ENCODE measurements at places on chromosomes 11 and 22.
A peak's percentile ranks its signal among the peaks of the same experiment; 100 is the strongest.

GRCh38 chr11:95563173-95563572 lies 226.4 kb downstream of the FAM76B start:
- no peaks in the 10 kb centered on the region for H3K27me3 ChIP-seq
- H3K36me3 ChIP-seq: no peaks in the 10 kb centered on the region
- no peaks in the 10 kb centered on the region for H3K4me1 ChIP-seq

GRCh38 chr11:128151338-128151737 lies 436.0 kb downstream of the ETS1 start:
- H3K36me3 ChIP-seq: no peaks in the 10 kb centered on the region
- no peak overlapping the region for H3K27ac ChIP-seq
- 0 out of 2 replicates have a peak, but pooled peaks cover 9% of the 10 kb centered on the region for H3K4me1 ChIP-seq
- no peaks in the 10 kb centered on the region for H3K27me3 ChIP-seq

GRCh38 chr22:35310556-35311550 lies 11.2 kb downstream of the TOM1 start:
- no peak for DNase-seq
- no peak overlapping the region for H3K4me3 ChIP-seq

DNA sequence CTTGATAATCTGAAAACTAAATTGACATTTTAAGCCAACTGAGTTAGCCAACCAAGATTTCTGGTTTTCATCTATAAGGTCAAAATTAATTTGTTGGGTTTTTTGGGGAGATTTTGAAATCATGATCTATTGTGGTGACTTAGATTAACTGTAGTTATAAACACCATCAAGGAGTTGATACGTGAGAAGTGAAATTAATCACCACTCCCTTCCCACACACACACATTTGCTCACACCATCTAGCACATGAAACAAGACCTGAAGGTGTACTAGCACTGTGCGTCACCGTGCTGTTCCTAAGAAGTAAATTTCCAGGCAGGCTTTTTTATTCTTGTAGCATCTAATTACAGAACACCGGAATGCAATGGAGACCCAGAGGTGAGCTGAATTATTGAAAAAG lies 2.1 kb downstream of the OR5B21 start:
- no peak overlapping the region for H3K4me3 ChIP-seq
- no peak overlapping the region for H3K27ac ChIP-seq
- peaks cover 2% of the 10 kb centered on the region for H3K27me3 ChIP-seq
- DNase-seq: no peak

DNA sequence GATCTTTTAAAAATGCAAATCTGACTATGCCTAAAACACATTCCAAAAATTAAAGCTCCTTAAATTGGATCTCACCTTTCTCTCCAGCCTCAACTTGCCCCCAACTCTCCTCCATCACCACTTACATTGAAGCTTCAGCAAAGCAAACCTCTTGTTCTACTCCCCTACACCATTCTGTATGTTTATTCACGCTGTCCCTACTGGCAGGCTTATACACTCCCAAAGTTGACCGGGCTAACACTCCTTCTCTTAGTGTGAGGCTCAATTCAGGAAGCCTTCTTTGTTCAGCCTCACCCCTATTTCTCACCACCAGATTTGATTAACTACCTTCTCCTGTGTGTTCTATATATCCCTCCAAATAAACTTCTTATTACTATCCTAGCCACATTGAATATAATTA lies 1.8 kb upstream of the GDPD4 start:
- no peaks in the 10 kb centered on the region for H3K4me1 ChIP-seq
- DNase-seq: no peak
- H3K36me3 ChIP-seq: no peaks in the 10 kb centered on the region
- H3K27me3 ChIP-seq: no peaks in the 10 kb centered on the region
- H3K27ac ChIP-seq: no peak overlapping the region
- no peak overlapping the region for H3K4me3 ChIP-seq

DNA sequence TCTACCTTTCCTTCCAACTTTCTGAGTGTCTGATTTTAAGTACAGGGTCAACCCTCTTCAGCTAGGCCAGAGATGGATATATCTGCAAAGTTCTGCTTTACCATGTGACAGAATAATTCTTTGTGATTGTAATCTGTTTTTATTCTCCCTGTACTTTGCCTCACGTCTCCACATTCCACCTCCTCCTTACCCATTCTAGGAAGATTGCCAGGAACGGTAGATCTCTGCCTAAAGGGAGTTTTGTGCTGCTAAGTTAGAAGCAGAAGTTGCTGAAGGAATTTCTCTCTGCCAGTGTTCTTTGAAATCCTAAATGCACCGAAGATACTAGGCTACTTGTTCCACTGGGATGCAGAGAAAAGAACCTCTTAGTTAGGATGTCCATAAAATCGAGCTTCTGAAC lies 20.7 kb upstream of the FAM181B start:
- no peak overlapping the region for H3K4me3 ChIP-seq
- H3K4me1 ChIP-seq: no peaks in the 10 kb centered on the region
- H3K36me3 ChIP-seq: no peaks in the 10 kb centered on the region
- no peak overlapping the region for H3K27ac ChIP-seq
- H3K27me3 ChIP-seq: peaks cover 17% of the 10 kb centered on the region

GRCh38 chr11:8067929-8068575 lies 13.0 kb upstream of the TUB start:
- H3K4me3 ChIP-seq: no peak overlapping the region
- H3K27ac ChIP-seq: peak overlapping the region; percentile 40
- H3K36me3 ChIP-seq: no peaks in the 10 kb centered on the region

DNA sequence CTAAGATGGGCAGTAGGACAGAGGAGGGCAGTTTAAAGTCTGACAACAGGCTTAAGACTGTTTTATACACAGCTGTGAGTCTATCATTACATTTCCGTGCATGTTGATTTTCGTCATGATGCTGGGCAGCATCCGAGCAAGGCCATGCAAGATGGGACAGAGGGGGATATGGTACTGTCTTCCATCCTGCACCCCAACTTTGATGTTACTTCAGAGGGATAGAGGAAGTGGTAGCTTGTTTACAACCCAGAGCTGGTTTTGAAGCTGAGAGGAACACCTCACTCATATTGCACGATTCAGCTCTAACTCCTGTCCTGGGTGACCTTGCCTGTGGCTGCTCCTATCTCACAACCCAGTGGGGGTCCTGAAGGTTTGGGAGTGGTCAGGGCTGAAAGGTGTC lies 3.0 kb upstream of the SORL1 start:
- peaks cover 34% of the 10 kb centered on the region for H3K27me3 ChIP-seq
- peaks cover 5% of the 10 kb centered on the region for H3K4me1 ChIP-seq
- DNase-seq: no peak
- H3K27ac ChIP-seq: no peak overlapping the region
- no peaks in the 10 kb centered on the region for H3K36me3 ChIP-seq
- no peak overlapping the region for H3K4me3 ChIP-seq

DNA sequence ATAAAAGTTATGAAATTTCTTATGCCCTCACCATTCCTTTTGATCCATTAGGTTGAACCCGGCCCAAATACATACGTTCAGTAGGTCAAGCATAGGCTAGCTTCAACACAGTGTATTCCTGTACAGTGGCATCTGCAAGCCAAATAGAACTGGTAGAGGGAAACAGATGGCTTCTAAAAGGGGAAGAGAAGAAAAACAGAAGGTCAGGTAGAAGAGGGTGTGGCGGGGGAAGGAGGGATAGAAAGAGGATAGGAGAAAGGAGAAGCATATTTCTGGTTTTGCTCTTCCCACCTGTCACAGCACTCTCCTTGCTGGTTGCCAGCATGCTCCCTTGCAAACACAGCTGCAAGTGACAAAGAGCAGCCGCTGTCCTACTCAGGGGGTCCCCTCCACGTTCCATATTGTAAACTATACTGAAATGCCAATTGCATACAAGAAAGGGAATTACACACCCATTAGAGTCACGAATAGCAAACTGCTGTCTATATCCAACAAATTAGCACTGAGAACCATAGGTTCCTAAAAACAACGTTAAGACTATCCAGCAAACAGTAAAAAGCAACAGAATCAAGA lies 71.8 kb downstream of the PHF21A start:
- peak overlapping the region; percentile 81 for H3K27ac ChIP-seq
- DNase-seq: no peak
- H3K4me3 ChIP-seq: no peak overlapping the region
- no peaks in the 10 kb centered on the region for H3K27me3 ChIP-seq
- peaks cover 46% of the 10 kb centered on the region for H3K4me1 ChIP-seq

- H3K36me3 ChIP-seq: no peaks in the 10 kb centered on the region
- H3K27me3 ChIP-seq: peaks cover 1% of the 10 kb centered on the region
- H3K4me3 ChIP-seq: no peak overlapping the region
- H3K4me1 ChIP-seq: peaks cover 36% of the 10 kb centered on the region
- H3K27ac ChIP-seq: no peak overlapping the region
These were observed 22.0 kb upstream of the ZC3H12C start for GRCh38 chr11:110071197-110071596.

DNA sequence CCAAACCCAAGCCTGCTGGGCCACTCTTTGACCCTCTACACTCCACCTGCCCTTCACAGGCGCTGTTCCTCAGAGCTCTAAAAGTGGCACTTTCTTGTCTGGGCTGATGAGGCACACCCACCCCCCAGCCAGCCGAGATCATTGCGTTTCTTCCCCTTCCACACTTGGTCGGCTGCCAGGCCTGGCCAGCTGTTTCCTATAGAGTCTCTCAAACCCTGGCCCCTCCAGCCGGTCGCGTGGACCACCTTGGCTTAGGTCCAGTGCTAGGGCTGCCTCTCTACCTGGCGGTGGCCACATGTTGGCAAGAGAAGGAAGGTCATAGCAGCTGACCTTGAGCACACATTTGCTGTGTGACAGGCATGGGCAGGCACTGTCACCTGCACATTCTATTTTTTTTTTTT lies 60.6 kb downstream of the PPP6R2 start:
- no peak overlapping the region for H3K27ac ChIP-seq
- no peak for DNase-seq
- H3K36me3 ChIP-seq: peaks cover 3% of the 10 kb centered on the region
- no peaks in the 10 kb centered on the region for H3K4me1 ChIP-seq

GRCh38 chr22:24144056-24144777 lies 37.1 kb upstream of the SUSD2 start:
- H3K4me1 ChIP-seq: peaks cover 61% of the 10 kb centered on the region
- no peak overlapping the region for H3K4me3 ChIP-seq
- no peak for DNase-seq
- H3K27me3 ChIP-seq: peaks cover 2% of the 10 kb centered on the region
- no peaks in the 10 kb centered on the region for H3K36me3 ChIP-seq
- H3K27ac ChIP-seq: no peak overlapping the region

DNA sequence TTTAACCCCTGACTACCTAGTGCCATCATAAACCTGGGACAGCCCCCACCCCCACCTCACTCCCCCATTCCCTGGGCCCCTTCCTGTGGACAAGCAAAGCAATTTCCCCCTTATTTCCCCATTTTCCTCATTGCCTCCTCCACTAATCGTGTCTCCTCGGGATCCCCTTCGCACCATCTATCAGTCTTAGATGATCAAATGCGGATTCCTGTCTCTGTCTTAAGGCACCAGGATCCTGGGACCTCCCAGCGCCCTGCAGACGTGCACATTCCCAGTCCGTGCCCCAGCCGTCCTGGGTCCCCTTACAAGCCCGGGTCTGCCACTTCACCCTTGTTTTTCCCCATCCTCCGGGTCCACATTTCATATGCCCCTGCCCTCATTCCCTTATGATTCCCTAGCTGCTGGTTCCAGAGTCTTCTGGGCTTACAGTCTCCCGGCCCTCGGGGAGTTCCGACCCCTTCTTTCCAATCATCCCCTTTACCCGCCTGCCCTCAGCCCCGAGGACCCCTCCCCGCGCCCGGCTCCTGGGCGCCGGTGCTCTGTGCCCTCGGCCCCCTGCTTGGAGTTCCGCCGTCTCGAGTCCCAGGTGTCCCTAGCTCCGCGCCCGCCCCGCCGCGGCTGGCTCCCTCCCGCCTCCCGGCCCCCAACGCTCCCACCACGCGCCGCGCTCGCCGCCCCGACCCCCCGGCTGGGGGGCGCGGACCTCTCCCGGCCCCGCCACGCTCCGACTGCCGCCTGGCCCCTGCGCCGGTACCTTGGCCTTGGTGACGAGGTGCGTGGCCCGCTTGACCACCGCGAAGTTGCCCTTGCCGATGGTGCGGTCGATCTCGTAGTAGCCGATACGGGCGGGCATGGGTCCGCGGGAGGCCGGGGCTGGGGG lies 599 bp downstream of the SIK3 start:
- H3K36me3 ChIP-seq: no peaks in the 10 kb centered on the region
- peak overlapping the region; percentile 94 for H3K4me3 ChIP-seq
- H3K27me3 ChIP-seq: peaks cover 2% of the 10 kb centered on the region
- no peak for DNase-seq
- peaks cover 49% of the 10 kb centered on the region for H3K4me1 ChIP-seq

DNA sequence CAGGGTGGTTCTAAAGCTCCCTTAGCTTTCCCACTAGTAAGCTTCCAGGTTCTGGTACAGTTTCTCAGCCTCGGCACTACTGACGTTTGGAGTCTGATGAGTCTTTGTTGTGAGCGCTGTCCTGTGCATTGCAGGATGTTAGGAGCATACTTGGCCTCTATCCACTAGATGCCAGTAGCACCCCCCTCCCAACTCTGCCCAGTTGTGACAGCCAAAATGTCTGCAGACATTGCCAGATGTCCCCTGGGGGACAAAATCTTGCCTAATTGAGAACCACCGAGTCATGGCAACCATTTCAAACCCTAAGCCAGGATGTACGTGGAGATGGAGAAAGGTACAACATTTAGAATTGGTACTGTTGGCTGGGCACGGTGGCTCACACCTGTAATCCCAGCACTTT lies 68.7 kb downstream of the PTPRJ start:
- H3K4me1 ChIP-seq: peaks cover 48% of the 10 kb centered on the region
- H3K27me3 ChIP-seq: no peaks in the 10 kb centered on the region
- H3K4me3 ChIP-seq: no peak overlapping the region
- H3K27ac ChIP-seq: peak overlapping the region; percentile 21
- H3K36me3 ChIP-seq: no peaks in the 10 kb centered on the region
- no peak for DNase-seq

- DNase-seq: no peak
- H3K27ac ChIP-seq: no peak overlapping the region
- H3K4me1 ChIP-seq: peaks cover 14% of the 10 kb centered on the region
- no peak overlapping the region for H3K4me3 ChIP-seq
- H3K27me3 ChIP-seq: peaks cover 4% of the 10 kb centered on the region
These were observed 1.4 kb upstream of the SMIM38 start for GRCh38 chr11:69154211-69154913.

DNA sequence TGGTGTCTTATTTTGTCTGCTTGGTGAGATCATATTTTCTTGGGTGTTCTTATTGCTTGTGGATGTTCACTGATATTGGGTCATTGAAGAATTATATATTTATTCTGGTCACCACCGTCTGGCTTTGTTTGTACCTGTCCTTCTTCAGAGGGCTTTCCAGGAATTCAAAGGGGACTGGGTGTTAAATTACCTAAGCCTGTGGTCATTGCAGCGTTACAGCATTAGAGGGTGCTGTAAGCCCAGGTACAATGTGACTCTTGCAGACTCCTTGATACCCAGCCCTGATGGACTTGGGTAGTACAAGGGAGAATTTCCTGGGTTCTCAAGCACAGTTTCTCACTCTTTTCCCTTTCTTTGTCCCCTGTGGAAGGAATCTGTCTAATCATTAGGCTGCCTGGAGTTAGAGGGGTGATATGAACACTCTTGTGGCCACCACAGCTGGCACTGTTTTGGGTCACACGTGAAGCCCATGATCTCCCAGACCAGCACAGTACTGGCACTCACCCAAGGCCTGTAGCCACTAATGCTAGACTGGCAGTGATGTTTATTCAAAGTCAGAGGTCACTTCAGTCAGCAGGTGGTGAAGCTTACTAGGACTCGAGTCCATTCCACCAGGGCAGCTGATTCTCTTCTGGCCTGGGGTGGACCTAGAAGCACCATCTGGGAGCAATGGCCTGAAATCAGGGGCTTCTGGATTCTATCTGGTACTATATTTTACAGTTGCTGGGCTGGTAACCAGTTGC lies 56.1 kb upstream of the NARS2 start:
- DNase-seq: no peak
- H3K4me1 ChIP-seq: no peaks in the 10 kb centered on the region
- H3K27me3 ChIP-seq: peaks cover 31% of the 10 kb centered on the region
- H3K27ac ChIP-seq: no peak overlapping the region

- H3K36me3 ChIP-seq: 0 out of 2 replicates have a peak, but pooled peaks cover 3% of the 10 kb centered on the region
- no peak overlapping the region for H3K4me3 ChIP-seq
- peaks cover 14% of the 10 kb centered on the region for H3K4me1 ChIP-seq
These were observed 66.5 kb downstream of the IGF2 start for GRCh38 chr11:2072551-2073261.
